ENCODE measurements at places on chromosomes 4 and X.

- DNase-seq: no peak
Measured at GRCh38 chr4:15413010-15413622, 14.7 kb upstream of the C1QTNF7 start.

GRCh38 chrX:20487227-20487626 lies 220.5 kb upstream of the RPS6KA3 start:
- DNase-seq: no peak

- DNase-seq: no peak
Measured at GRCh38 chr4:163816494-163816893, 322.0 kb downstream of the TMA16 start.

- DNase-seq: no peak
Measured at GRCh38 chr4:8156617-8157016, 2.0 kb downstream of the ABLIM2 start.

DNA sequence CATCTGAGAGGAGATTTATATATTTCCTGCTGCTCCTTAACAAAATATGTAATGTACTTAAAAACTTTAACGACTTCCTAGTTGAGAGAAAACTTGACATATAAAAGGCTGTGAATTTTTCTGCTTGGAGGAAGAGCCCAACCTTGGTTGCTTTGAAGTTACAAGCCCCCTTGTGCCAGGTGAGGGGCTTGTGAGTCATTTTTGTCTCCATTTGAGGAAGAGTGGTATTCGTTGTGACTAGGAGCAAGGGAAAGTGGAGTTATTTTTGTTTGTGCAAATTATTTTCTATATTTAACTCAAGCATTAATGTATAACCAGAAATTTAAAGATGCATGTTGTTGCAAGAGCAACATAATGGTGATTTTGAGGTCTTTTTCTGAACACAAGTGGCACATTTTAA lies 99.0 kb upstream of the DDX3X start:
- DNase-seq: no peak

DNA sequence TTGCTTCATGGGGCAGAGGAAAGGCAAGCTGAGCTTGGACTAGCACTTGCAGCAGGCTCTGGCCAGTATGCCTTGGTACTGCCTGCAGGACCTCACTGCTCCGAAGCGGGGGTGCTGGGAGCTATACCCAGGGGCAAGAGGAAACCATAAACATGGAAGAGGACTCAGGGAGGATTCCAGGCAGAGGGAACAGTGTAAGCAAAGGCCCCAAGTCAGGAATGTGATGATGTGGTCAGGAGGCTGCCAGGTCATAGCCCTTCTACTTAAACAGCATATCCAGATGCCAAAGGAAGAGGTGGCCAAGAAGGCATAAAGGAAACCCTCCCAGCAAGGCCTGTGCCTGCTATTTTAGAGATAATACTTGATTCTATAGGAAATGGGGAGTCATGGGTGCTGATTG lies 31.1 kb downstream of the RAB40AL start:
- no peak for DNase-seq
